Stimulated activated CD8-positive, alpha-beta memory T cell treated with anti-CD3 and anti-CD28 coated beads, Interleukin-7, amount 100 ng/mL, for 4 hours (primary cell): ENCODE measurements at places on chromosomes 7 and 10.

GRCh38 chr7:1329966-1330800 is 97.5 kb downstream of the UNCX start:
- DNase-seq, result no peak

DNA sequence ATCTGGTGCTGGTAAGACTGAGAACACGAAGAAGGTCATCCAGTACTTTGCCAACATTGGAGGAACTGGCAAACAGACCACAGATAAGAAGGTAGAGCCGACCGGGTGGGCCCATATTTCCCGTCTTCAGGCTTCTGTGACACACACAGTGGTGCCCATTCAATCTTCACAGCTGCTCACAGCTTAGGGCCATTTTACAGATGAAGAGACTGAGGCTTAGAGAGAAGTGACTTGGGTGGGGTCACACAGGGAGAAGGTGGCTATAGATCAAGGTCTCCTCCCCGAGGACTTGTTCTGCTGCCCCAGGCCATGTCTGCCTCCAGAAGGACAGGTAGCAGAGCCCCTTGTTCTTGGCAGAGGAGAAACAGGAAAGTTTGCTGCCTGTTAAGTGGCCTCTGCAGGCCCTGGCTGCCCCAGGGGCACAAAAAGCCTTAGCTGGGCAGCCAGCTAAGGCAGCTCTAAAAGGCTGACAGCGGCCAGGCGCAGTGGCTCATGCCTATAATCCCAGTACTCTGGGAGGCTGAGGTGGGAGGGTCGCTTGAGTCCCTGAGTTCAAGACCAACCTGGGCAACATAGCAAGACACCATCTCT is 22.6 kb upstream of the MYH16 start:
- no peak for DNase-seq

DNA sequence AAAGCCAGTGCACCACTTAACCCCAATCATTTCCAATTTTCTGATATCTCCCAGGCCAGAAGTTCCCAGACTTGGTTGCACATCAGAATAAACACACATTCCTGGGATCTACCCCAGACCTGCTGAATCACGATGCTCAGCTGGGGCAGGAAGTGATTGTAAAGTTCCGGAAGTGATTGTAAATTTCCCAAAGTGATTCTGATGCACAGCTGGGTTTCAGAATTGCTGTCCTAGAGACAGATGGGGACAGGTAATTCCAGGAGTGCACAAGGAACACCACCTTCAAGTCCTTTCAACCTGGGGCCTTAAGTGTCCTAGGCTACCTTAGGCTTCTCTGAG is 104.2 kb upstream of the EEPD1 start:
- DNase-seq, result no peak

GRCh38 chr10:63438506-63439498 is 27.0 kb downstream of the JMJD1C start:
- DNase-seq, result no peak

GRCh38 chr10:72090326-72090725 is 2.0 kb upstream of the SPOCK2 start:
- DNase-seq, result no peak

GRCh38 chr7:84175461-84175860 is 19.1 kb downstream of the SEMA3A start:
- DNase-seq, result no peak

DNA sequence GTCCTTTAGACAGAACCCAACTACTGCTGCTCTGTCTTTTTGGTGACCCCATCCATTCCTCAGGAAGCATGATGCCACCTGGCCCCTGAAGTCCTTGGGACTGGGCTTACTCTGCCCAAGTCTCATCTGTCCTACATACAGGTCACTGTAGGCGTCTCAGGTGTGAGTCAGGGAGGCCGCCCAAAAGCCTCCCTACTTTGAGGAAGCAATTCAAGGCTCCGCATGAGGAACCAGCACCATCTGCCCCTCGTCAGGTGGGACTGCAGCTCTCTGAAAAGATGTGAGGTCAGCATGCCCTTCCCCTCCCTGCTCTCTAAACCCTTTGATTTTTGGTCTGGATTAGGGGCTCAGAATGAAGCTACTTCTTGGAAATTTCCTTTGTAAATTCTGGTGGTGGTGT is 354.8 kb downstream of the CXCL12 start:
- DNase-seq, result no peak

DNA sequence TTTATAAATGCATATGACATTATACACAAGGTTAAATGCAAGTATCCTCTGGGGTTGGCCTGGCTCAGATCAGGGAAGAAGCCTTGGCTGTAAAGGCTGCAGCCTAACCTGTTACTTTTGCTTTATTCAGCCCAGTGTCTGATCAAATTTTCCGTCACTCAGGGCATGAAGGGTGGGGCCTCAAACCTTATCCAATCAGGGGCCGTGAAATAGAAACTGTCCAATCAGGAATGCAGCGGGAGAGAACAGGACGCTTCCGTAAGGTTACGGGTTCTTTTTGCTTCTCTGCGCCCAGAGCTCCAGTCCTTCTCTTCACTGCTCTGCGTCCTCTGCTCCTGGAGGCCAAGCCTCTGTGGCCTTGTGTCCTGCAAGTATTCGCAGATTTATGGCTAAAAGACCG is at the start of gene ZNF716:
ZNF716 (plus strand) TSS at position 274 of the 400 bp plus-strand sequence; CDS start at position 386, 112 bp downstream.
- DNase-seq, result no peak

DNA sequence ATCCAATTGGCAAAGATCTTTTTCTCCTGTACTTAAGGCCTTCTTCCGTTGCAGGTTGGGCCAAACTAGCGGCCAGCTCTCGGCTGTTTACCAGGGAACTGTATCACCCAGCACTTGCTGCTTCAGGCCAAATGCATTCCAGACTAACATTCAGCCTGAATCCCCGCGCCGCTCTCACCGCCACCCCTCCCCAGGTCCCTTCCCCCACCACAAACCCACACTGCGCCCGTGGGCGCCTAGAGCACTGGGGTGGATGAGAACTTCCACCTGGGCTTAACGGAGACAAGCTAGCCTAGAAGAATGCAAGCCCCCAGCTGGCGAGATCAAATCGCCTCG is 676 bp downstream of the TCAF1 start:
- DNase-seq, result no peak

- DNase-seq, result no peak
Measured at GRCh38 chr7:28182071-28182471, 1.5 kb upstream of the JAZF1 start.
